ENCODE measurements at places on chromosomes 11 and 22. TPM values are rescaled to one million over a fixed set of nuclear protein-coding genes. Genes with fewer than 3 reads are reported as not detected.

DNA sequence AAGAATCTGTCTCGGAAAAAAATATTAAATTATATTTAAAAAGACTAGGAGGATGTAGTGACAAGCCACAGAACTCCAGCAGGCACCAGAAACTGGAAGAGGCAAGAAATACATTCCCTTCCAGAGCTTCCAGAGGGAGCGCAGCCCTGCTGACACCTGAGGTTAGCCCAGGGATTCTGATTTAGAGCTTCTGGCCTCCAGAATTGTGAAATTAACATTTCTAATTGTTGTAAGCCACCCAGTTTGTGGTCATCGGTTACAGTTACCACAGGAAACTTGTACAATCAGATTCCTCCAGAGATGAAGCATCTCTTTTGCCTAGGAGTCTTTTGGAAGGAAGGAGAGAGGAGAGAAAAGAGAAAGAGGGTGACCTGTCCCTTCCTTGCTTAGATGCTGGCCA is 6.4 kb upstream of the UBASH3B start:
- no peak for DNase-seq

GRCh38 chr11:559712-560304 is 730 bp downstream of the LMNTD2 start:
- no peak for DNase-seq

GRCh38 chr11:73175551-73176144 is 33.5 kb upstream of the FCHSD2 start:
- peak; percentile 53 for DNase-seq

- DNase-seq: no peak
These were observed 38.3 kb upstream of the RAB1B start for GRCh38 chr11:66230156-66230555.

- no peak for DNase-seq
These were observed 61.6 kb upstream of the CDON start for GRCh38 chr11:126124231-126124661.

- no peak for DNase-seq
These were observed at the start of gene MYRF for GRCh38 chr11:61752117-61752924. Gene MYRF, plus strand, starts transcription at chr11:61752636. Its CDS starts 109 bp downstream, at chr11:61752745.

GRCh38 chr11:17850336-17850735 is 115.8 kb downstream of the KCNC1 start:
- DNase-seq: no peak

DNA sequence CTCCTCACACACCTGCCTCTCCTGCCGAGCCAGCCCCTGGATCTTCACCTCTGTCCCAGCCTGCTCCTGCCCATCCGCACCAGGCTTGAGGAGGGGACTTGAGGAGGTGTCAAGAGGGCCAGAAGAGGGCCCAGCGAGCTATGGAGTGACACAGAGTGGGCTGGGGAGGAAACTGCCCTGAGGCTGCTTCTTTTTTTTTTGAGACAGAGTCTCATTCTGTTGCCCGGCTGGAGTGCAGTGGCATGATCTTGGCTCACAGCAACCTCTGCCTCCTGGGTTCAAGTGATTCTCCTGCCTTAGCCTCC is 21.9 kb upstream of the CDON start:
- no peak for DNase-seq

GRCh38 chr22:17199003-17199731 is 20.1 kb downstream of the ADA2 start:
- peak; percentile 24 for DNase-seq

- no peak for DNase-seq
These were observed 311.6 kb downstream of the AASDHPPT start for GRCh38 chr11:106389101-106389500.

DNA sequence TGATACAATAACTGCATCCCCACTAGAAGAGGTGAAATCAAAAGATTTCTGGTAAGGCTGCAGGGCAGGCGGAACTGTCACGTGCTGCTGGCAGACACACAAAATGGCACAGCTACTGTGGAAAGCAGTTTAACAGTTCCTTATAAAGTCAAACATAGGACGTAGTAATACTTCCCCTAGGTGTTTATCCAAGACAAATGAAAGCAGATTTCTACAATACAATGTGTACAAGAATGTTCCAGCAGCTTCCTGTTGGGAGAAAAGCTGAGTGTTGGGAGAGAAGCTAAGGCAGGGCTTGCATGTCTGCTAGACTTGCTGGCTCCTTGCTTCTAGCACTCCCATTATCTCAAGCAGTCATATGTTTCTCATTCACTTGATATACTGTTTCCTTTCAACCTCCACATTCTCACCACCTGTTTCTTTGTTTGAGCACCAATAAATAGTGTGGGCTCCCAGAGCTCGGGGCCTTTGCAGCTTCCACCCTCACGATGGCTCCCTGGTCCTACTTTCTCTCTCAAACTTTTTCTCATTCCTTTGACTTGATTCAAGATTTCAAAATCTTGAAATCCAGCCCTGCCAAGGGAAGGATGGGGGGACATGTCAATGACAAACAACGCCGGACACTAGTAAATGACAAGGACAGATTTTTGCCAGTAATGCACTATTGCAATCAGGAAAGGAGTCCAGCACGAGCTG is 21.2 kb upstream of the IL17RA start:
- DNase-seq: peak; percentile 64

PYGM gene
- polyA plus RNA-seq: 5.1 TPM

GLYAT gene
- polyA plus RNA-seq: 0.13 TPM

RAB38 gene
- polyA plus RNA-seq: 12.7 TPM

MMP8 gene
- 1.4 TPM for polyA plus RNA-seq

CHRM1 gene
- 3.8 TPM for polyA plus RNA-seq

RTN4RL2 gene
- 1.0 TPM for polyA plus RNA-seq

RAB36 gene
- 7.3 TPM for polyA plus RNA-seq
